Adrenal gland (tissue), 19 donors: ENCODE measurements at places on chromosomes 3 and 15.

DNA sequence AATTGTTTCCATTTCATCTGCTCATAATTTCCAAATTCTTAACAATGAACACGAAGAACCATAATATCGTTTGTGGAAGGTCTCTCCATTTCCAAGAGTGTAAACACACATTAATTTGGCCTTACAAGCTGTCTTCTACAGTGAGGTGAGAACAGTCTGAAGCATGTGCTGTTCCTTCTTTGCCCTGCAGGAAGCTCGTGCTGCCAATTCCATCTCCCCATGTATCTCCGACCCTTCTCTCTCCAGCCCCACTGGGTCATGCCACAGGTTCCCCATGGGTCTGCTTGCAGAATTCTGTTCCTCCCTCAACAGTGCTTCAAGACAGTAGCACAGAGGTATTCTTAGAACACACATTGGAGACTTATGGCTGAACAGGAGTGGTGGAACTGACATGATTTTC is 70.5 kb downstream of the CHSY1 start:
- DNase-seq = no peak

DNA sequence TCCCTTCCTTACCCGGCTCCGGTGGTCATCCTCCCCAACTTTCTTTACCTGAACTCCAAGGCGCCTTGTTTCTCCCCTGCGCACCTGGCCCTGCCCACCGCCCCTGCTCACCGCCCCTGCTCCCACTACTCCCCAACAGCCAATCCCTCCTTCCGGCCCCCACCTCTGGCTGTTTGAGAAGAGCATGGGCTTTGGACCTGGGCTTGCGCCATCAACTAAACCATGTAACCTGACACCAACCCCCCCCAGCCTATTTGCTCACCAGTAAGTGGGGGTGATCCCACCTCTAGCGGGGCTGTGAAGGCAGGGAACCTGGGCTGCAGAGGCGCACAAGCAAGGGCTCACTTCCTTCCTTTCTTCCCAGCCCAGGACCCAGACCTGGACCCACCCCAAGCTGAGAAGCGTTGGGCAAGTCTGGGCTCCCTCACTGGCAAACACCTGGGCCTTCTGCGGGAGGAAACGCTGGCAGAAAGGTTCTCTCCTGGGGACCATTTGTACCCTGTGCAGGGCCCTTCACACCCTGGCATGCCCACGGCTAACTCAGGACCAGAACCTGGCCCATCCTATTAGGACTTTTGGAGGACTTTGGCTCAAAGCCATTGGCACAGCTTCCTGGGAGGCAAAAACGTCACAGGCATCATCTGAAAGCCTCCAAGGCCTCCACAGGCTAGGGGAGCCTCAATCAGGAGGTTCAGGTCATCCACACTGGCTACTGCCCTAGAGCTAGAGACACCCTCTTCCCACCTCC is at the start of gene PLXNB1:
Gene PLXNB1, minus strand, starts transcription at position 127 of the 748 bp plus-strand sequence. CDS start 5,475 bp downstream, outside the sequence.
- DNase-seq = peak; percentile 56

DNA sequence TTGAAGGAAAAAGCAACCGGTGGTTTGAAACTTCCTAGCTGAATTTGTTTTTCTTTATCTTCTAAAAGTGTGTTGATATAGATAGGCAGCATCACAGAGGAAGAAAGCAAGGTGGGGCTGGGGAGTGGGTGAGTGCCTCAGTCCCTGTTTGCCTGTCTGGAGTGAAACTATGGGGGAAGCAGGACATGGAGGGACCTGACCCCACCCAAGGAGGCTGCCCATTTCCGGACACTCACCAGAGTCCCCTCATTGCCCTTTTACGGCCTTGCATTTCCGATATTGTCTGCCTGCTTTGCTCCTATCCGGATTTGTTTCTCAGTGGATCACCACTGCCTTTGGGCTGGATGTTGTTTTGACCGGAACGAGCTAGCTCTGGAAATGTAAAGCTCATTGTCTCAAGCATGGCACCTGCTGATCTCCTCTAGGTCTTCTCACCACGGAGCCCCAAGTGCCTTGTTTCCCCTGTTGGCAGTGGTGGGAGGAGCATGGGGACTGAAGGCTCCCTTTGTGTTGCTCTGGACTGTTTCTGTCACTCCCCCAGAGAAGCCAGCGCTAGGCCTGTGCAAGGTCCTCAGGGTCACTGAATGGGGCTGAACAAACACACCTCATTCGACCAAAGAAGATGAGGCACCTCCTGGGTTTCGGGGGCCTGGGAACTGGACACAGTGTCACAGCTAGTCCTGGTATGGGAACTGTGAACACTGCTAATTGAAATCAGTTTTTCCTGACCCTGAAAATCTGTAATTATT is 7.0 kb downstream of the CLDN11 start:
- DNase-seq = no peak

DNA sequence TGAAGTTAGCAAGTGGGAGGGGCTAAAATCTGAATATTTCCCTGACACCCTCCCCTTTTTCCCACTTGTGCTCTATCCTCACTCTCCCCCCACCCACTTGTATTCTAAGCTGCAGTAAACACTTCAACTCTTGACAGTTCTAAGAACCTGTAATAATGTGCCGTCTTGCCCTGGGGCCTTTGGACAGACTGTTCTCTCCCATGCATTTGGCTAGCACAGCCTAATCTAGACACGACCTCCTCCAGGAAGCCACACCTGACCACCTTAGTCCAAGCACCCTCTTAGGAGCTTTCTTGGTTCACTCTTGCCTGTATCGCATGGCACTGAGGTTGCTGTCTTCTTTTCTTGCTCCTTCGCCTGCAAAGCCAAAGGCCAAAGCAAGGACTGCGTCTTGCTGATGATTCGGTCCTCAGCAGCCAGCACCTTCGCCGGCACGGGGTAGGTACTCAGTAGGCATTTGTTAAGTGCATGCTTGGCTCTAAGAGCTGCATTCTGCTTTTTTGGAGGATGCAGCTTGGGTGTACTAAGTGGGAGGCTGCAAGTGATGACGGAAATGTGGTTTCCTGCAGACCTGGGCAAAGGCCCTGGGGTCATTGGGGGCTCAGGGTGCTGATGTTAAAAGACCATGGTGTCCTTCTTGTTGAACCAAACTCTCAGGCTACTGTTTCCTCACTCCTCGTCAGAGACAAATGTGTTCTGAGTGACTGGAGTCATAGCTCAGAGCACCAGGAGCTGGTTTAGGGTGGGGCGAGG is 2.0 kb upstream of the ZNF710 start:
- DNase-seq = no peak

DNA sequence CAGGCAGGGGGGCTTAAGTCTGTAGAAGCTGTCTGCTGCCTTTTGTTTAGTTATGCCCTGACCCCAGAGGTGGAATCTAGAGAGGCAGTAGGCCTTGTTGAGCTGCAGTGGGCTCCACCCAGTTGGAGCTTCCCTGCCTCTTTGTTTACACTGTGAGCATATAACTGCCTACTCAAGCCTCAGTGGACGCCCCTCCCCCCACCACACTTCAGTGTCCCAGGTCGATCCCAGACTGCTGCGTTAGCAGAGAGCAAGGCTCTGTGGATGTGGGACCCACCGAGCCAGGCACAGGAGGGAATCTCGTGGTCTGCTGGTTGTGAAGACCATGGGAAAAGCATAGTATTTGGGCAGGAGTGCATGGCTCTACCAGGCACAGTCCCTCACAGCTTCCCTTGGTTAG is 446.8 kb upstream of the RARB start:
- no peak for DNase-seq
